Activated CD4-positive, alpha-beta T cell treated with anti-CD3 and anti-CD28 coated beads for 24 hours (primary cell): ENCODE measurements at places on chromosomes 2 and 18.

DNA sequence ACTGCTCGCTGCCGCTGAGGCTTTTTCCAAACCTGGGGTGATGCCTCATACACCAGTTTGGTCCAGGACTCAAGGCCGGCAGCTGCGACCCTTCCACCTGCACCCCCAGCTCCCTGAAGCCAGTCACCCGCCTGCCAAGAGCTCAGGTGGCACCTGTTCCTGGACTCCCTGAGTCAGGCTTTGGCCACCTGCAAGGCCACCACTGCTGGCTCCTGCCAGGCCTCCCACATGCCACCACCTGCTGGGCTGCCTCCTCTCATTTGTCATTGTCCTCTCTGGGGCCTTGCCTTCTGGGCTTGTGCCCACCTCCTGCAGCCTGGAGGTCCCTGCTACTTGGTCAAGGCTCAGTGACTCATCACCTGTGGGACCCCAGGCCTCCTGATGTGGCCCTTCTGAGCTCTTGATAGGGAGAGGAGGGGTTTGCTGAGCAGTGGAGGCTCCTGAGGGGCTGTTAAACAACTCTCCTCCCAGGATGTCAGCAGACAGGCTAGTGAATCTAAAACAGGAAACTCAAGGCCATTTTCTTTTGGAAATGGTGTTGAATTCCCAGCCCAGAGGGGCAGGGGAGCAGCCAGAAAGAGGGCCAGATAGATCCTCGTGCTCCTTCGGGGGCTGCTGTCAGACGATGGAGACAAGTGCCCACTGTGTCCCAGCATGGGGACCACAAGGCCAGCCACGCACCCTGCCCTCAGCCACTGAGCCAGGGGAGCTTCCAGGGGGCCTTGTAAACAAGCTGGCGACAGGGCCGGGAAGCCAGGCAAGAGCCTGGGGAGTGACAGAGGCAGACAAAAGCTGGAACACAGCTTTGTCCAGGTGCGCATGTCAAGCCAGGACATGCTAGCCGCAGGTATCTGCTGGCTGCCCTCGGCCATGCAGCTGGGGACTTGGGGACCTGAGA is 416.8 kb downstream of the LRATD1 start:
- DNase-seq = no peak

- DNase-seq = no peak
Observed at GRCh38 chr2:241892299-241893137, 23.0 kb downstream of the RTP5 start.

DNA sequence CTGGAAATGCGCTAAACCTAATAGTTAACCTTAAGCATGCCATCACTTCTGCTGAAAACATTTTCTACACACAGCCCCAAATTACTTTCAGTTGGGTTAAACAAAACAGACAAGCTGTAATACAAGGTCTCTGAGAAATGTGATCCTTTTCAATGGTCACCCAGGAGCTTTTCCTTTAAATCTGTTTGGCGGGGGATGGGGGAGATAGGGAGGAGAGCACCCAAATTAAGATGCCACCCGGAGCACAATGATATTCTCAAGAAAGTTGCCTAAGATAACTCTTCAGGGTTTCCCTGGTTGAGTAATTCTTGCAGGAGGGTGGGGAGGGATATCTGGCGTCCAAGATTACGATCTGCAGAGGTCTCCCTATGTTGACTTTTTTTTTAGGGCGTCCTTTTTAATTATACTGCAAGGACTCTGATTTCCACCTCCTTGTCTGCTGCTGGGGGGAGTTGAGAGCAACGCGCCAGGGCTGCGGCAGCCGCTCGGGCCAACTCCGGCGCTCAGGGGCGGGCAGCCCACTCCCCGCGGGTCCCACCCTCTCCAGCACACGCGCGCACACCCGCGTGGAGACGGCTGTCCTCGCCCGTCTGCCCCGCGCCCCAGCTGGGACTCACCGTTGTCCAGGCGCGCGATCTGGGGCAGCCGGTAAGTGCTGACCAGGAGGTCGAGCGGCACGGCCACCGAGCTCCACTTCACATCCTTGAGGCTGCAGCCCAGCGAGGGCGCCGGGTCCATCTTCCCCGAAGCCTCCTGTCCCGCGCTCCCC is 807 bp downstream of the GAREM1 start:
- DNase-seq = no peak

- no peak for DNase-seq
Observed at GRCh38 chr2:61620244-61621159, 82.3 kb upstream of the XPO1 start.

DNA sequence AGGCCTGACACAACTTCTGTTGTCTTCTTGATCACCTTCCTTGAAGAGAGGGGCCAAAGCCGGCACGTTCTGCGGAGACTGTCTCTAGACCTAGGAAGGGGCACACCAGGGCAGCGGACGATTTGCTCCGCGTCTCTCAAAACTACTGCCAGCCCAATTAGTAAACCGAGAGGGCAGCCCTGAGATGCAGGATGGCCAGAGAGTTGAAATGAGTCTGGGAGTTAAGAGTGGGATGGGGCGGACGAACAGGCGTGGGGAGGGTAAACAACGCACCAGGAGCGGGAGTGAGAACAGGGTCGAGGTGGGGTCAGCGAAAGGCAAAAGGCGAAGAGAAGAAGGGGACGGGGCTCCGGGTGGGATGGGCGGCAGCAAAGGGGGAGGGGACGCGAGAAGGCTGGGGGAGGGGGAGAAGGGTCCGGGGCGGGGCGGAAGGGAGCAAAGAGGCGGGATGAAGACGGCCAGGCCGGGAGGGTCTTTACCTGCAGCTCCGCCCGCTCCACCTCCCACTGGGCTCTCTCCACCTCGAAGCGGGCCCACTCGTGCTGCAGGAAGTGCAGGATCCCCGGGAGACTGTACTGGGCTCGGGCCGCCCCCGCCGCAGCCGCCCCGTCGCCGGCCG is 476 bp downstream of the STRN start:
- peak; percentile 27 for DNase-seq

GRCh38 chr2:232207174-232207573 is 171.4 kb upstream of the ALPP start:
- no peak for DNase-seq

- DNase-seq = no peak
Observed at GRCh38 chr2:45220227-45220626, 211.0 kb upstream of the SIX2 start.

GRCh38 chr2:20524412-20525040 is 77.7 kb downstream of the RHOB start:
- DNase-seq = no peak

DNA sequence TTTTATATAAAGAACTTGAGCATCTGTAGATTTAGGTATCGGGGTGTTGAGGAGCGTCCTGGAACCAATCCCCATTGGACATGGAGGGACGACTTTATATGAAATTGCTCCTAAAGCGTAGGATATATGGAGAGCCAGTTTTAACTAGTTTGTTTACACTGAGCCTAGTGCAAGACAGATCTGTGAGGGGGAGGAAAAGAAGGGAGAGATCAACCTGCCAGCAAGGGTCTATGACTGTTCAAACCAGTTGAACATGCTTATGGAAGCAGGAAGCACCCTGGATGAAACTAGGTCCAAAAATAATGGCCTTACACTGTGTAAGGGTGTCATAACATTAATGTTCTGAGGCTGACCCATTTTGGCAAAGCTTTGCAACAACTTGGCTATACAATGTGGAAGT is 34.0 kb upstream of the SLC40A1 start:
- no peak for DNase-seq

DNA sequence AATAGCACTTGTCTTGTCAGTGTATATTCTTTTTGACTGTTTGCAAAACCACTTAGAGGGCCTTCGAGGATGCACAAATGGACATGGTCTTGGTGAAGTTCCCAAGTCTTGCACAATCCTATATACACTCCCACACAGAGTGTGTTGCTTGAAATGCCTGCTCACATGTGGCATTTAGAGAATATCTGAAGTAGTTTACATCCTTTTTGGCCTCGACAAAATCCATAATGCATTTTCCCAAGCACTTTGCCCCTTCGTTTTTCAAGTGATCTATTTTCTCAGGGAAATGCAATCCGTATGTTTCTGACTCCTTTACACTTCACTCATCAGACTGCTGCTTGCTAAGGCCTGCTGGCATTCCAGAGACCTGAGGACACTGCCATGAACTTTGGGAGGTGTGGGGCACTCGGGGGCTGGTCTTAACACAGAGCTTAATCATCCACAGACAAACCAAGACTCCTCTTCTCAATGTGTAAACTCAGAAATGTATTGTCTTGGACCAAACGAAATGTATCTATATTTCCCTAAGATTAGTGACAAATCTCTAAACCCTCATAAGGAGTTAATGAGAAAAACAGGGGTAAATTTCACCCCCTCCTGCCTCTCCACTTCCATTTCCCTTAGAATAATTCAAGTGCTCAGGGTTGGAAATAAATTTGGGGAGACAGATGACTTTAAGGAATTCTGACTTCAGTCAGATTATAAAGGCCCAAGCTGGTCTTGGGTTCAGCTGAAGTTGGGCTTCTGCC is 219.3 kb upstream of the APCDD1 start:
- DNase-seq = no peak

DNA sequence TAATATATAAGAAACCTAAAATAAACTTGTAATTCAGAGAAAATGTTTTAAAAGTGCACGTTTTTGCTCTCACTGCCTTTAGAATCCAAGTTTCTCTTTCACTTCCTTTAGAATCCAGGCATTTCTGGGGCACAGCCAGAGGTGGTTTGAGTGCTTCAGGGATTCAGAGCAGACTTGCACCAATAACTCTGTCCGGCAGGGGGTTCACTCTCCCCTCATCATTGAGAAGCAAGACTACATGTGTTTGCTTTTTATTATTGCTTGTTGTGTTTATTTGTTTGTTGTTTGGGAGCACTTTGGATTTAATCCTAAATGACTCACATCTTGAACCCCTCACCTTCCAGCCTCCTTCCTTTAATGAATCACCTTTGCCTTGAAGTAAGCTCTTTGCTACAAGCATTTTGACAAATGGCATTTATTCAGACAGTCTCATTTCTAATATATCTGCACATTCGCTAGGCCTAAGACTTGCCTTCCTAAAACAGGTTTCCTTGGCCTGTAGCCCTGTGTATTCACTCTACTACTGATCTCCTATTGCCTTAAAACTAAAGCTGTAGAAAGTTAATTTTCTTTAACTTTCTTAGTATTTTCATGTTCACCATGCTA is 233.5 kb upstream of the ATP5MC3 start:
- DNase-seq = no peak

DNA sequence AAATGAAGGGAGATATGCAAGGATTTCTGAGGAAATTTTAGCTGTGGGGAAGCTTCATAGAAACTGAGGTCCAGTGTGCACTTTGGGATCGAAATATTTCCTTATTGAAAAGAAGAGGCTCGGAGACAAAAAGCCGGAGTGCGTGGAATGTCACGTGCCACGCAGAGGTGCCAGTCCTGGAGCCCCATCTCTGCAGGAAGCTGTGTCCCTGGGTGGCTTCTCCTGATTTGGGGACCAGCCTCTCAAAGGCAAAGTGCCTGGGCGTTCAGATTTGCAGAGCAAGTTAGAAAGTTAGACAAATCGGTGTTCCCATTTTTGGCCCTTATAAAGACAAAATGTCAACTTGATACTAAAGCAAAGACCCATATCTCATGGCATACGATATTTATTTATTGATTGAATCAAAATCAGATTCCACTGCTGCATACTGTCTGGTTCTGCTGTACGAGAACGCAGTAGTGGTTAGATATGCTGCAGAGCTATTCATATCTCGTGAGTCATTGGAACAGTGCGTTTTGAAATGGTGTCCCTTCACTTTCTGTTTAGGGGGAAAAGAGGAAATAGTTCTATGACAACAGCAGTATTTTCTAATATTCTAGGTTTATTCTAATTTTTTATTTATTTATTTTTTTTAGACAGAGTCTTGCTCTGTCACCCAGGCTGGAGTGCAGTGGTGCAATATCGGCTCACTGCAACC is 9.1 kb upstream of the ATG16L1 start:
- DNase-seq = no peak

GRCh38 chr2:237431837-237432236 is 17.9 kb upstream of the COL6A3 start:
- no peak for DNase-seq

- DNase-seq = no peak
Observed at GRCh38 chr2:8125741-8126711, 555.8 kb upstream of the ID2 start.

DNA sequence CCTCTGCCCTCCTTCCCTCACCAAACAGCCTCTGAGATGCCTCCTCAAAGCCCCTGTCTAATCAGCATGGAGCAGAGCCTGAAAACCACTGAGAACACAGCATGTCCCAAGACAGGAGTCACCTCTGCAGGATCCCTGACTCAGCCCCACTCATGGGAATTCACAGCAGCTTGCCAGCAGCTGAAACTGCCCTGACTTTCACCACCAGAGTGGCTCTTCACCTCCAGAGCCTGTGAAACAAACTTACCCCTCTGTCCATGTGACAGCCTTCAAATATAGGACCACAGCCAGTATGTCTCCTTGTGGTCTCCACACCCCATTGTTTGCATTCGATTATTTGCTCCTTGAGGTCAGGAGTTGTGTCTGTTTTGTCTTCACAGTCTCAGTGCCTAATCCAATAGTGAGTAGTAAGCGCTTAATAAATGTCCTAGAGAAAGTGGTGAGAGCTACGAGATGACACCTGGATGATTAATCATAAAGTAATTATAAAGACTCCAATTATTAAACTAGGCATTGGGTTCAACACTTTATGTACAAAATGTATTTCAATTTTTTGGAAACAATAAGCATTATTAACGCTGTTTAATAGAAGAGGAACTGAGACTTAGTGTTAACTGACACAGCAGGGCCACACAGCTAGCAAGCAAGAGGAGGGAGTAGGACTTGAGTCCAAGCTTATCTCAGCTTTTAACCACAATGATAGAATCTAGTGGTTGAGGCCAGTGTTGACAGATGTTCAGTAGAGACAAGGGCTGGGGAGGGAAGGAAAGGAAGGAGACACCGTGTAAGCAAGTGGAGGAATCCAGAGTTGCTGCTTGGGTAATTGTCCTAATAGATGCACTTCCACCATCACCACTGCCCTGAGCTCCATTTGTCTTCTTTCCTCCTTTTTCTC is 358.7 kb upstream of the TNP1 start:
- DNase-seq = no peak

GRCh38 chr2:139805441-139805840 is 1025.3 kb upstream of the NXPH2 start:
- no peak for DNase-seq

- DNase-seq = no peak
Observed at GRCh38 chr18:10242936-10243680, 211.3 kb upstream of the APCDD1 start.

GRCh38 chr2:64915510-64915900 is 73.7 kb upstream of the SLC1A4 start:
- no peak for DNase-seq

DNA sequence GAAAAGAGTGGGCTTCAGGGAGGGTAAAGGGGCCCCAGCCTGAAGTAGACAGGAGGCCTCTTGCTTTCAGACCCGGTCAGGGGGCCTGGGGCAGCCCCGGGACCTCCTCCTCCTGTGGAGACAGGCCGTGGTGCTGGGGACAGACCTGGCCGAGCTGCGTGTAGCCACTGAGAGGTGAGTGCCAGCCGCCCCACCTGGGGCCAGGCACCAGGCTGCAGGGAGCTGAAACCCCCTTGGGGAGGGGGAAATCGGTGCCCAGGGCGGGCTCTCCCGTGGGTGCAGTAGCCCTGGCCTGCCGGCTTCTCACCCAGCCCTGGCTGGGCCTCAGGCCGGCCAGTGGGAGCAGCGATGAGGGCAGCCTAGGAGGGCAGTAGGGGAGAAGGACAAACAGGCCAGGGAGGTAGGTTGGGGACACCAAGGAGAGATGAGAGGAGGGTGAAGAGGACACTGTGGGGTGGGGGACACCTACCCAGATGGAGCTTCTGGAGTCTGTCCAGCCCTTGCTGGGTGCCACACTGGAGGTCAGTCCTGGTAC is 24.0 kb downstream of the CROCC2 start:
- no peak for DNase-seq

GRCh38 chr2:175648577-175649063 is 353.4 kb downstream of the LNPK start:
- no peak for DNase-seq
